ENCODE measurements at places on chromosomes 2 and 18.

- DNase-seq, result no peak
Observed at GRCh38 chr2:119149611-119150010, 8.9 kb downstream of the C1QL2 start.

- no peak for DNase-seq
Observed at GRCh38 chr18:45328296-45328695, 287.0 kb upstream of the SLC14A2 start.

GRCh38 chr18:61569176-61569892 is 236.1 kb downstream of the CDH20 start:
- DNase-seq, result no peak

- DNase-seq, result no peak
Observed at GRCh38 chr2:144190908-144191605, 328.9 kb downstream of the ZEB2 start.

DNA sequence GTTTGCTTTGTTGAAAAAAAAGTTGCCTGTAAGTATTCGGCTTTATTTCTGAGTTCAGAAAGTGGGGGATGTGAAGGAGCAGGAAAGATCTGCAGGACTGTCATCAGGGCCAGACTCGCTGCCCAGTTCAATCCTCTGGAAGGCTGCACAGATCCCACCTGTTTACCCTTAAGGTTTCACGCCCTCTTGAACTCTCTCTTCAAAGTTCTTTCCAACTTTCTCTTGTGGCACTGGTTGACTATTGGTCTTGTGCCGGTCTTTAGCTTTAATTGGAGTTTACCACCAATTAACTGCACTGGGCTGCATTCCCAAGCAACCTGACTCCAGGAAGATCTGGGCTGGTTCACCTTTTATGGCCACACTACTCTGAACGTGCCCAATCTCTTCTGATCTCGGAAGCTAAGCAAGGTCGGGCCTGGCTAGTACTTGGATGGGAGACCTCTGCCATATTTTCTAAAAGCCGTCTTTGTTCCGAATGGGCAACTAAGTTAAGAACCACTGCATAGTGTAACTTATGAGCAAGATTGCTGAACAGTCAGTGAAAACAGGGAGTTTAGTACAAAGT is 495.0 kb downstream of the DPP10 start:
- no peak for DNase-seq

GRCh38 chr2:154015233-154015632 is 143.5 kb downstream of the GALNT13 start:
- DNase-seq, result no peak
